ENCODE measurements at places on chromosomes 5 and 9.

GRCh38 chr9:87673446-87674120 lies 52.3 kb upstream of the CTSL start:
- no peak for DNase-seq

- no peak for DNase-seq
Measured at GRCh38 chr5:158027806-158028775, 169.1 kb upstream of the CLINT1 start.

GRCh38 chr5:170154297-170154696 lies 48.6 kb downstream of the FOXI1 start:
- DNase-seq, result no peak

- no peak for DNase-seq
Measured at GRCh38 chr5:135834639-135835529, at the start of gene SLC25A48. Gene SLC25A48 (plus strand): TSS chr5:135834663. CDS start chr5:135834848, 185 bp downstream.

DNA sequence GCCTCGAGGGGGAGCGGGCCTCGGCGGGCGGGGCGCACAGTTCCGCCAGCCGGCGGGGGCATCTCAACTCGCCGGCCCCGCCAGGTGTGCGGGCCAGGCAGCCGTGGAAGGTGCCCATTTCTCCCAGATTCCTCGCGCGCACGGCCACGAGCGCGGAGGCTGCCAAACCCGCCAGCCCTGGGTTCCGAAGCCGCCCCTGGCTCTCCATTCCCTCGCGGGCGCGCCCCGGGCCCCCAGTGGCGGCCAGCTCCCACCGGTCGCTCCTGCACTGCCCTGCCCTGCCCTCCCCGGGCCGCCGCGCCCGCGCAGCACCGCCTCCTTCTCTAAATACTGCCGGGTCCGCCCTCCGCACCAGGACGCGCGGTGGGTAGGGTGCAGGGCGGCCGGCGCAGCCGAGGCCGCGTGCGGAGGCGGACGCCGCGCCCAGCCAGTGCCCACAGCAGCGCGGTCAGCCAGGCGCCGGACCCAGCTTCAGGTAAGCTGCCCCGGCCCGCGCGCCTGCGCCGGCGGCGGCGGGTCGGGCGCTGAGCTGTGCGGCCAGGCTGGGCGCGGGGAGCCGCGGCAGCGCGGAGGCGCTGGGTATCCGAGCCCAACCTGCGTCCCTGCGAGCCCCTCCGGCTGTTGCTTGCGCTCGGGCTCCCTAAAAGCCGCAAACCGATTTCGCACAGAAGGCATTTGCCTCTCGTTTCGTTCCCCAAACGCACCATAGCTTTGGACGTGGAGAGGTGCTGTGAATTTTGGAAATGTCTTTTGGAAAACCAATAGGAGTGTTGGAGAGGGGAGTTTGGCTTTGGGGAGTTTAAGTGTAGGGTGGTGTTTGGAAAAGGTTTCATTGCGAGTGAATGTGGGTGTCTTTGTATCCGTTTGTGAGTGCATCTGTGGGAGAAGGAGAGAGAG lies at the start of gene TMEM171:
Gene TMEM171 (plus strand): TSS at position 354 of the 897 bp plus-strand sequence. CDS start 2,799 bp downstream, outside the sequence.
- DNase-seq, result no peak

DNA sequence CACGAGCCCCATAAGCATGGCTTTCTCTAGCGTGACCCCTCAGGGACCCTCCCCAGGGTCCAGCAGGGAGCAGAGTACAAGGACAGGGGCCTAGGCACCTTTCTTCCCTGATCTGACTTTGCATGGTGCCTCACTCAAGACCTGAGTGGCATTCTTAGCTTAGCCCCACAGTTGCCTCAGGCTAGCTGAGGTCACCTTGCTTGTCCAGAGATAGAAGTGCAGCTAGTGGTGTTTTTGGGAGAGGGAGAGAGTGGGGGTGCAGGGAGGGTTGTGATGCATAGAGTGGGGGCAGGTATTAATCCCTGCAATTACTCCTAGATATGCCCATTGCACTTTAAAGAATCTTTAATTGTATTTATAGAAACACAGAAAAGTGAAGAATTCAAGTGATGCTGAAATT lies 8.4 kb upstream of the TRIO start:
- DNase-seq, result no peak

DNA sequence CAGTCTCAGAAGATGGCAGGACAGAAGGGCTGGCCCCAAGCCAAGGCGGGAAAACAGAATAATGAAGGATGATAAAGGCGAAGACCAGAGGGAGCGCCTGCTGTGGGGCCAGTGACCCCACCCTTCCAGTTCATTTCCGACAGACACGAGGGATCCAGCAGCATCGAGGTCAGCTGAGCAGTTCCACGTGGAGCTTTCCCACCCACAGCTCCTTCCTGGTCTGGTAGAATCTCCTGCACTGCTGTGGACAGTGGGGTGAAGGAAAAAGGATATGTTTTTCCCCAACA lies 265.9 kb upstream of the VLDLR start:
- DNase-seq, result no peak

GRCh38 chr5:98679963-98680362 lies 93.5 kb upstream of the RGMB start:
- no peak for DNase-seq

GRCh38 chr5:8729437-8729836 lies 816.4 kb downstream of the SEMA5A start:
- DNase-seq, result no peak

DNA sequence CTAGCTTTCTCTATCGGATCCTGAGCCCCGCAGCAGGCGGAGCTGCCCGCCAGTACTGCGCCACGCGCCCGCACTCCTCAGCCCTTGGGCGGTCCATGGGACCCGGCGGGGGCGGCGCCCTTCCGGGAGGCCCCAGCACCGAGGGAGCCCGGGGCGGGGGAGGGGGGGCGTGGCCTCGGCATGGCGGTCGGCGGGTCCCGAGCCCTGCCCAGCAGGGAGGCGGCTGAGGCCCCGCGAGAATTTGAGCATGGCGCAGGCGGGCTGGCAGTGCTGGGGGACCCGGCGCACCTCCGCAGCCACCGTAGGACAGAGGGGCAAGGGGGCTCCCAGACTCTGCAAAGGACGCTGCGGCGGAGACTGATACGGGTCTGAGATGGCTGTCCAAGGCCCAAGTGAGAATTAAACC lies 6.8 kb downstream of the ZDHHC11B start:
- DNase-seq, result no peak

GRCh38 chr9:89008744-89009545 lies 17.7 kb downstream of the S1PR3 start:
- no peak for DNase-seq

- DNase-seq, result no peak
Measured at GRCh38 chr5:133947431-133947841, 21.0 kb downstream of the C5orf15 start.

GRCh38 chr9:24939109-24939850 lies 393.6 kb upstream of the IZUMO3 start:
- DNase-seq, result no peak

DNA sequence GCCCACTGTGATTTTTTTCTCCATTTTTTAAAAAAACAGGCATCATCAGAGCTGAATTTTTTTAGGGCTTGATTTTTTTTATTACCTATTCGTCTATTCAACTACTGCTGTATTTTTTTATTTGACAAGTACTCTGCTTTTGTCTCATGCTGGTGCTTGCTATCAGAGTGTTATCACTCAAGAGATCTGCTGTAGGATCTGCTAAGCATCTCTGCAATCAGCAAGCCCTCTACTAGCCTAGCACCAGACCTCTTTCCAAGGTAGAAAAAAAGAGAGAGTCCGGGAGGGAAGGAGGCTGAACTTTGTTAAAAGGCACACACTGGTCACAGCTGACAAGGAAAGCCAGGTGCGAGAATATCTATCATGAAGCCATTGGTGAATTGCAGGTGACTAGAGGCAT lies 413.8 kb upstream of the CCNH start:
- DNase-seq, result no peak

- no peak for DNase-seq
Measured at GRCh38 chr9:130444565-130445221, at the start of gene ASS1. Gene ASS1 (plus strand): TSS chr9:130444961. CDS start chr9:130452229, 7,268 bp downstream.

Measured in activated naive CD4-positive, alpha-beta T cell (primary cell).